Esophagus mucosa (tissue), 1 donor: ENCODE measurements at places on chromosomes 2 and 18.
A peak's percentile ranks its signal among the peaks of the same experiment; 100 is the strongest.

GRCh38 chr2:72300147-72300684 is 152.6 kb upstream of the CYP26B1 start:
- no peak for ATAC-seq

- ATAC-seq, result no peak
Measured at GRCh38 chr2:208620487-208620978, 213.9 kb downstream of the PTH2R start.

- no peak for ATAC-seq
Measured at GRCh38 chr2:67651565-67651964, 254.4 kb downstream of the ETAA1 start.

- no peak for ATAC-seq
Measured at GRCh38 chr2:239300871-239301735, 99.7 kb downstream of the HDAC4 start.

- ATAC-seq, result no peak
Measured at GRCh38 chr2:2324565-2325101, 6.4 kb downstream of the MYT1L start.

DNA sequence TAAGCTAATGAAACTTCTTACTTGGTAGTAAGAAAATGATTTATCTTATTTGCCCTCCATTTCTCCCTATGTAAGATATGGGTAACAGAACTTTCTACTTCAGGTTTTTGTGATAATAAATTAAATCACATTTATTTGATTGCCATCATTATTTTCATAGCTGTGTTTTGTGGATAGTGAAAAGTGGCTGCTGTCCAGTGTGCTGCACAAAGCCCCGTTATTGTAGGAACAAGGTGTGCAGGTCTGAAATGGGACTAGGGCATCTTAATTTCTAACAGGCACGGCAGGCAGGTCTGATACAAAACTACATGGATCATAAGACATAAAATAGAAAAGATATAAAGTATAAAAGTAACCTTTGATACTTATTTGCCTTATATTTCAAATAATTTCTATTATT is 51.6 kb upstream of the THSD7B start:
- no peak for ATAC-seq

GRCh38 chr2:114122930-114123329 is 233.0 kb downstream of the ACTR3 start:
- ATAC-seq, result no peak

GRCh38 chr2:158671360-158672245 is 123.5 kb upstream of the DAPL1 start:
- ATAC-seq, result no peak

DNA sequence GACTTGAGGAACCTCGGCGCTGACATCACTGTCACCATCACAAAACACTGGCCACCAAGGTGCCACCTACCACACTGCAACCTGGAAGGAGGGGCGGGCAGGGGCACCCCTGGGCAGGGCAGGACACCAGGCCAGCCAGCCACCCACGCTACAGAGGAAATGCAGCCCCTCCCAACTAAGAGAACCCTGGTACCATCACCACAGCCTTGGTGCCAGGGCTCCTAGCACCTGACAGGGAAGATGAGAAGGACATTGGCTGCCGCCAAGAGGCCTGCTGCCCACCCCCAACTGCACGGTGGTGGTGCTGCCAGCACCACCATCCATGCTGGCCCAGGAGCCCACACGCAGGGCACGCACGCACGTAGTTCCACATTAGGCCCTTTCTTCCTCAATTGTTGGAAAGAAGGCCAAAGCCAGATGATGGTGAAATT is 88.7 kb downstream of the HDAC4 start:
- ATAC-seq, result no peak

DNA sequence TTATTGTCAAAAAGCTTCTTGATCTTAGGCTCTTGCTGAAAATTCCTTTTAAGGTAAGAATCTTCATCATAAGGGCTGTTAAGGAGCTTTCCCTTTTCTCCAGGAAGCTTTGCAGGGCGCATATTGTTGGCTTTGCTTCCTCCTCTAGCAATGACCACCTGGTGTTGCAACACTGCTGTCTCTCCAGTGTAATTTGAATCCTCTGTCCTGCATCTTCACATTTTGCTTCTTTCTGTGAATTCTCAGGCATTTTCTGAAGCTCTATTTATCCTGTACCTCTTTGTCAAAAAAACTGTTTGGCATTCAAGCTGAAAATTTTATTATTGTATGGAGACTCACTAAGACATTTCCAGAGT is 533.1 kb upstream of the CHAC2 start:
- ATAC-seq, result no peak

- ATAC-seq, result no peak
Measured at GRCh38 chr18:75252136-75252535, 41.5 kb downstream of the TSHZ1 start.

DNA sequence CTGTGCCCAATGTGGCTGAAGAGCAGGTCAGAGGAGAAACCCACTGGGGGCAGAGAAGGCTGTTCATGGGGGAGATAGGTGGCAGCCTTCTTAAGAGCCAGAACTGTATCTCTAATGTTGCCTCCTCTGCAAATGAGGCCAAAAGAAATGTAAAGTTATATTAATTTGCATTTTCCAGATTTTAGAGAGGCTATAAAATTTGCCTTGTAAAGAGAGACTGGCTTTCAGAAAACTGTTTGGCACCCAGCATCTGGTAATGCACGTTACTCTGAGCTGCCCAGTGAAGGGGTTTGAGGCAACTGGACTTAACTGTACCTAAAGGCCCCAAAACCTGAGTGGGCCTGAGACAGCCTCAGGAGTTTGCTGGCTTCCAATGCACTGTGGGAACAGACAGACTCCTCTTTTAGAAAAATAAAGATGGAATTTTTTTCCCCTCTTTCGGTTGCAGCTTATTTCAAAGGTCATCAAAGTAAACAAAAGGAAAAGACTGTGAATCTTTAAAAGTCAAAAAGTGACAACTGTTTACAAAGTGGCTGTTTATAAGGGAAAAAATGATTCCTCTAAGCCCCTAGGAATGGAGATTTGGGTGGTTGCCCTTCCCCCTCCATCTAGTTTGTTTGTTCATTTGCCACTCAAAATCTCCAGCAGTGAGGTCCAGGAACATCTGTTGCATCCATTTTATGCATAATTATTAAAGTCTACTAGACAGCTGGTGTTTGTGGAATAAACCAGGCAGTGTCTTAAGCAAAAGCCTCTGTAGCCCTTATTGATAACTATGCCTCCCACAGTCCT is 132.2 kb upstream of the ZFP36L2 start:
- no peak for ATAC-seq

GRCh38 chr2:65377556-65378192 is 54.7 kb downstream of the SPRED2 start:
- ATAC-seq, result peak; percentile 51

GRCh38 chr18:25825979-25826776 is 264.2 kb downstream of the SS18 start:
- ATAC-seq, result no peak
